Kasumi-1 (cell line): ENCODE measurements at places on chromosomes 3 and 15.

DNA sequence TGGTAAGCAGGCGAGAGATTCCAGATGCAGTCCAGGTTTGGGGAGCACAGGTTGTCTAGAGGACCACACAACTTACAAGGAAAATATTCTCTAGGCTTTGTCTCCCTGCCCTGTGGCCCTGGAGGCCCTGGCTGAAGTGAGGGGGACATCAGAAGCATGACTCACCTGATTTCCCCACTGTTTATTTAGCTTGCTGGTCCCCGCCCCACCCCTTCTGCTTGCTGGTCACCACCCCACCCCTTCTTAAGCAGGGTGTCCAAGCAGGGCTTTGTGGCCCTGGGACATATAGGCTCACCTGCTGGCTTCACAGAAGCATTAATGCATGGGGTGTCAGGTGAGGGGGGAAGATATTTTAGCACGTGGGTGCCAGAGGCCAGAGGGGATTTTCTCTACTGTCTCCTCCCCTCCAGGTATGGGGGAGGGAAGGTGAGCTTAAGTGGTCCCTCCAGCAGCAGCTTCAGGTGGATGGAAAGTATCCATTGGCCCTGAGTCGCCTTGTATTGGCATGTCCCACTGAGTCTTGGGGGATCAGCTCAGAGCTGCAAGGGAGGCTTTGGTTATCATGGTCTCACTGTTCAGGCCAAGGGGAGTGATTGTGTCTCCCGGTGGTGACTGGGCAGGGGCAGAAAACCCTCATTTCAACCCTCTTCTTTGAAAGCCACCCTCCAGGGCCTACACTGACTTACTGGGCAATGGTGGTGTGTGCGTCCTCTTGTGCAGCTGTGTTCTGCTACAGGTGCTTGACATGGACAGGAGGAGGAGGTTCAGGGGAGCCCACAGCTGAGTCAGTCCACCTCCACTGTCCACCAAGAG lies 49.8 kb downstream of the GASK1A start:
- DNase-seq: no peak

DNA sequence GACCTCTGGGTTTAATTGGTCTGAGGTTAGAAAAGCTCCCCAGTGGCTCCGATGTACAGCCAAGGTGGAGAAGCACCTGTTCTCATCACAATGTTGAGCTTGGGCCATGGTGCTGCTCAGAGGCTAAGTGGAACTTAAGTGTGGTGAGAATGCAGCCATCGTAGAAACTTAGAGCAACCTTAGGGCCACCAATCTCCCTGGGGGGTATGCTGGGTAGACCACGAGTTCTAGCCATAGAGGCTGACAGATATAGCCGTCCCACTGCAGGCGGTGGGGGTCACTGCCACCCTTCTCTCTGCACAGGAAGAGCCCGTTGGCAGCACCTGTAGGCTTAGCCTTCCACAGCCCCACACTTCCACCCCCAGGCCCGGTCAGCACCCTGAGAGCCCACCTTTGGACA lies 38.0 kb downstream of the MGLL start:
- DNase-seq: no peak

DNA sequence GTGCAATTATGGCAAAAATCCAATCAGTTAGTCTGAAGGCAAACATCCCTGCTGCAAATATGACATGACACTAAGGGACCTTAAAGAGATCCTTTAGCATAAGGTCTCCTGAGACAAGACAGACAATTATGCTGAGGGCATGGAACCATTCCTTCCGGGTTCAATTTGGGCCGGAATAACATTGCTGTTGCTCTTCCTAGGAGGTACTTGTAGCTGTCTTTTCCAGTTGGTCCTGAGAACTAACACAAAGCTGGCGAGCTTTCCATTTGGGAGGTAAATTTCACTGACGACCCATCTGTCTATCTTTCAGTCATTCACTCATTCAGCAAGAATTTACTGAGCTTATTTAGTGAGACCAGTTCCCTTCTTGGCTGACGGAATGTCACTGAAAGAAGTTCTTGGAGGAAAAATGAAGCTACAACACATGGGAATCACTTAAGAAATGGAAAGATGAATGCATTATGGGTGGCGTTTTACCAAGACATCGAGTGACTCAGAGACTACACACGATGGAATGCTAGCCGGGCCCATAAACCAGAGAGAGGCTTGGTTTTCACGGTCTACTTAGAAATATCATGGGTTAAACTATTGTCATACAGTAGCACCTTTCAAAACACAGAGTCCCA lies 215.5 kb downstream of the PDZRN3 start:
- no peak for DNase-seq

DNA sequence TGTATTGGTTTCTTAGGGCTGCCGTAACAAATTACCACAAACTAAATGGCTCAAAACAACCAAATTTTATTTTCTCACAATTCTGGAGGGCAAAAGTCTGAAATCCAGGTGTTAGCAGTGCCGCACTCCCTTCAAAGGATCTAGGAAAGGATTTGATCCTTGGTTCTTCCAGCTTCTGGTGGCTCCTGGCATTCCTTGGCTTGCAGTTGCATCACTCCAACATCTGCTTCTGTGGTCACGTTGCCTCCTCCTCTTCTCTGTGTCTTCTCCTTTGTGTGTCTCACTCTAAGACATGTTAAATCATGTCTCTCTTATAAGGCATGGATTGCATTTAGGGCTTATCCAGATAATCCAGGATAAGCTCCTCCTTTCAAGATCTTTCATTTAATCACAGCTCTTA lies 262.2 kb downstream of the MEX3B start:
- DNase-seq: no peak

GRCh38 chr15:80177156-80177555 lies 24.4 kb downstream of the FAH start:
- DNase-seq: no peak

- DNase-seq: no peak
Measured at GRCh38 chr3:143897576-143898295, 49.5 kb upstream of the SLC9A9 start.
